RPMI7951 (cell line): ENCODE measurements at places on chromosomes 16 and 17. TPM values are rescaled to one million over a fixed set of nuclear protein-coding genes. Genes with fewer than 3 reads are reported as not detected.

DNA sequence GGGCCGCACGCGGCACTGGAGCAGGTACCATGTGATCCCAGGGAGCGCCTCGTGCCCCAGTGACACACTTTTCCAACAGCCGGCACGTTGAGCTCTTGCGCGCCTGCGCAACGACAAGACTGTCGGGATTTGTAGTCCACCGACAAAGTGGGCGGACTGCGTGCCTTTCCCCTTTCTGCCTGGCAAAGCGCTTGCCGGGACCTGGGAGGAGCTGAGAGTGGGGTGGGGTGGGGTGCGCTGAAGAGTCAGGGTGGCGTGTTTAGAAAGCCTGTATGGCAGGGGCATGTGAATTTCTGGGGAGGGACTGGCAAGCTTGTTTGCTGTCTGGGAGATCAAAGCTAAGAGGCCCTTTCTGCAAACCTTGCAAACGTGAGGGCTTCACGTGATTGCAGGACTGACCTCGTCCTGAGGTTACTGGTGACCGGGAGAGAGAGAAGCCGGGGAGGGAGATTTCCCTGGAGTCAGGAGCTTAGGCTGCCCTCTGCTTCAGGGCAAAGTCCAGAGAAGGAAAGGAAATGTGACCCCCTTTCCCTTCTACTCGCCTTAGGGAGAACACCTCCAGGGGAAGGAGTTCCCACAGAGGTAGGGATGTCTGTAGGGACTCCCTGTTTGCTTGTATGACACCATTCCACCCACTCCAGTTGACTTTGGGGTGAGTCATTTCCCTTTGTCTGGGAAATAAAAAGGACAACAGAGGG, 429 bp upstream of the NR1D1 start:
- DNase-seq = peak; percentile 97

- no peak for DNase-seq
Measured at GRCh38 chr17:45814622-45815606, 29.8 kb upstream of the SPPL2C start.

Gene SPATA22
- total RNA-seq = not detected in 2 replicates

DNA sequence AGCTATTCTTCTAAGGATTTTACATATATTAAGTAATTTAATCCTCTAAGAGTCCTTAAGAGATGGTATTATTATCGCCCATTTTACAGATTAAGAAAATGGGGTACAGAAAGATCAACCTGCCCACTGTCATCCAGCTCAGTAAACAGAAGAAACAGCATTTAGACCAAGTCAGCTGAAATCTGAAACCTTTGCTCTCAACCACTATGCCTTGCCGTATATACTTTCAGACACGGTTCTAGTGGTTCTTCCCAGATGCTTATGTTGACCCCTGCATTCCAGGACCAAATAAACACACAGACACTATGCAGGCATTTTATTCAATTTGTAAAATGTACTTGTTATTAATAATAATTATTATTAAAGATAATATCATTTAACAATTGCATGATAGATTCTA, 854.8 kb downstream of the KCNJ2 start:
- DNase-seq = no peak

Gene VTN
- 0.10 and 0.60 TPM in 2 replicates for total RNA-seq

Gene KCNH6
- total RNA-seq = not detected in 2 replicates

GRCh38 chr17:58400826-58401225, 16.5 kb downstream of the RNF43 start:
- no peak for DNase-seq

Gene ABCA10
- 0.12 TPM in 1 of 2 replicates, not detected in the other for total RNA-seq

GRCh38 chr17:78864117-78864516, 23.5 kb upstream of the USP36 start:
- no peak for DNase-seq

DNA sequence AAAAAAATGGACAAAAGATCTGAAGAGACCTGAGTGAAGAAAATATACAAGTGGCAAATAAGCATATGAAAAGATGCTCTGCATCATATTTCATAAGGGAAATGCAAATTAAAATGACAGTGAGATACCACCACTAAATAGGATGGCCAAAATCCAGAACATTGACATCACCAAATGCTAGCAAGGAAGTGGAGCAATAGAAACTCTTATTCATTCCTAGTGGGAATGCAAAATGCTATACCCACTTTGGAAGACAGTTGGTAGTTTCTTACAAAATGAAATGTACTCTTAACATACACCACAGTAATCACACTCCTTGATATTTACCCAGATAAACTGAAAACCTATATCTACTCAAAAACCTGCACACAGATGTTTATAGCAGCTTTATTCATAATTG, 33.6 kb downstream of the DHRS7B start:
- no peak for DNase-seq

Gene PRR14
- total RNA-seq = 6.8 and 10.9 TPM in 2 replicates

DNA sequence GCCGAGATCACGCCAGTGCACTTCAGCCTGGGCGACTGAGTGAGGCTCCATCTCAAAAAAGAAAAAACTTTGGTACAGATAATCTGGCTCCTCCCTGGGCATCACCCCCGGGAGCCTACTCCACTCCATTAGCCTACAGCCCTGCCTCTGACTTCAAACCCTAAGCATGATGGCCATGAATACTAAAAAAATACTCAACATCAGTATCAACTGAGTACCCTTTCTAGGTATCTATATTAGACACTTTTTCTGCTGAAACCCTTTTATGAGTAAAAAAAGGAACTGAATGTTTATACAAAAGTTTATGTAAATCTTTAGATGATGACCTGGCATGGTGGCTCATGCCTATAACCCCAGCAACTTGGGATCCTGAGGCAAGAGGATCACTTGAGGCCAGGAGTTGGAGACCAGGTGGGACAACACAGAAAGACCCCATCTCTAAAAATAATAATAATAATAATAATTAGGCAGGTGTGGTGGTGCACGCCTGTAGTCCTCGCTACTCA, 6.9 kb downstream of the RDM1 start:
- no peak for DNase-seq

GRCh38 chr16:87464691-87465300, 28.0 kb downstream of the ZCCHC14 start:
- peak; percentile 96 for DNase-seq

Gene SLFN14
- total RNA-seq = not detected in 2 replicates

- DNase-seq = no peak
Measured at GRCh38 chr17:55727920-55728319, 5.3 kb upstream of the TMEM100 start.

GRCh38 chr17:4405038-4405669, 28.6 kb upstream of the SPNS3 start:
- DNase-seq = no peak

Gene LLGL2
- total RNA-seq = 0.49 and 1.2 TPM in 2 replicates

DNA sequence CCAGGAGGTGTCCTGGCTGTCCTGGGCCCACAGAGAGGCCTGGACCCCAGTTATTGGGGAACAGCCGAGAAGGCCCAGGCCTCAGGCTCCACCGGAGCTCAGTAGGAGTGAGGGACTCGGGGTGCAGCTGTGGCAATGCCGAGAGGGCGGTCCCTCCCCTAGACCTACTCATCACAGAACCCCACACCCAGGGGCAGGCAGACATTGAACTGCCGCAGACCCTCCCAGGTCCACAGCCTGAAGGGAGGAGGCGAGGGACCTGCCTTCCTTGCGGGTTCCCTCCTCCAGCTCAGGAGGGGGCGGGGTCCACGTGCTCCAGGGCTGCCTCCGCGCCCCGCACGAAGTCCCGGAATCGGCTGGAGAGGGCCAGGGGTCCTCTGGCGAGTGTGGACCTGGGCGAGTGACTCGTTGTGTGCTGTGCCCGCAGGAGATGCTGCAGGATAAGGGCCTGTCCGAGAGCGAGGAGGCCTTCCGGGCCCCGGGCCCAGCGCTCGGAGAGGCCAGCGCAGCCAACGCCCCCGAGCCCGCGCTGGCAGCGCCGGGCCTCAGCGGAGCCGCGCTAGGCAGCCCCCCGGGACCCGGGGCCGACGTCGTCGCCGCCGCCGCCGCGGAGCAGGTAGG, 3.9 kb downstream of the TBX4 start:
- no peak for DNase-seq

DNA sequence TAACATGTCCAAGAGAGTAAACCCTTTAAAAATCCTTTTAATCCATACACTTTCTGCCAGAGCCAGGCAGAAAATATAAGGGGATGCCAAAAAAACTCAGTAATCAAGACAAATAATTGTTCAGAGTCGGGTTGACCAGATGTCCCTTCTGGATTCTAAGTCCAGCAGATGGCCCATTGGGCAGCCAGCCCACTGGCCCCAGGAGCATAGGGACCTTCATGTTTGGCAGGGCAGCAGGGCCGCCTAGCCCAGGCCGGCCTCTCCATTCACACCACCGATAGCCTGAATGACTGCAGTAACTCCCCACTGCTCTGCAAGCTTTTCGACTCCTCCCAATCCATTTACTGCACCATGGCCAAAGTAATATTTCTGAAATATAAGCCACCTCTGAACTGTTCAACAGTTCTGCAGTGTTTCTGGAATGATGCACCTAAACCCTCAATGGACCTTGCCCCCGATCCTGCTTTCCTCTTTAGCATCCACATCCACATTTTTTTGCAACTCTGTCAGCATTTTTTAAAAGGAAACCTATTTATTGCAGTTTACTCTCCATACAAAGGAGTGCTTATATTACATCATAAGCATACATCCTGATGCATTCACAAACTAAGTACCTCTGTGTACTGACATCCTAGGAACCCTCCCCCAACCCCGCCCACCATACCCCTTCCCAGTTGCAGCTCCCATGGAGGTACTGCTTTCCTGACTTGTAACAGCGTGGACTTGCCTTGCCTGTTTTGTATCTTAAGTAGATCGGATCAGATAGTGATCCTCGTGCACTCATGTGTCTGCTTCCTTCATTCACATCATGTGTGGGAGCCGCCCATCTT, 46.4 kb downstream of the LDHD start:
- peak; percentile 11 for DNase-seq

DNA sequence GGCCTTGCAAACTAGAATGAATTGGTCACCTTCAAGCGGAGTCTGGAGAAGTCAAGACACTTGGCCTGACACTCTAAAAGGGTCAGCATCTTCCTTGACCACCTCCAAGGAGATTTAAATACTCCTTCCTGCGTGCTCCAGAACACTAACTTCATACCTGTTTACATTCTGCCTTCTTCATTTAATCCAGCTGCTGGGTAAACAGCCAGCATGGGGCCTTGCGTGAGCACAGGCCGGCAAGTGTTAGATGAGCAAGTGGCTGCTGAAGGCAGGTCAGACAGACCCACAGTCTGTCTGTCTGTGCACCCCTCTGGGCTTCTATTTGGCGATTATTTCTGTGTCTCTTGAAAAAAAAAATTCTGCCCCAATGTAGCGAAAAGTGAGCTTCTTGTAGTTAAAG, 153.8 kb downstream of the MSI2 start:
- DNase-seq = no peak
